ENCODE measurements at places on chromosomes 4 and X.

DNA sequence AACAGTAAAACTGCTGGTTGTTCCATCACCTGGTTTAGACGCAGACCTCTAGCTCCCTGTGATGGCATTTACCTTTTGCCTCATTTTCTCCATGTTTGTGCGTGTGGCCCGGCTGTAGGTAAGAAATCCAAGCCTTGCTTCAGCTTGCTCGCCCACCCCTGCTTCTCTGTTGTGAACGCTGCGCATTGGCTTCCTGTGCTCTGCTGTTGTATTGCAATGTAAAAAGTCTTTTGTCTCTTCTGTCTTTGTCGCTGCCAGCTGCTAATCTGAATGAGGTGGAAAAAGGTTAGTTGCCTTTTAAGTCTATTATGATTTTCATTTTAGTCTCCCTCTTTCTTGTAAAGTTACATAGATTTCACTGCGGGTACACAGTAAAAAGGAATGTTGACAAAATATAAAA lies 127.3 kb upstream of the PACRGL start:
- no peak for DNase-seq

DNA sequence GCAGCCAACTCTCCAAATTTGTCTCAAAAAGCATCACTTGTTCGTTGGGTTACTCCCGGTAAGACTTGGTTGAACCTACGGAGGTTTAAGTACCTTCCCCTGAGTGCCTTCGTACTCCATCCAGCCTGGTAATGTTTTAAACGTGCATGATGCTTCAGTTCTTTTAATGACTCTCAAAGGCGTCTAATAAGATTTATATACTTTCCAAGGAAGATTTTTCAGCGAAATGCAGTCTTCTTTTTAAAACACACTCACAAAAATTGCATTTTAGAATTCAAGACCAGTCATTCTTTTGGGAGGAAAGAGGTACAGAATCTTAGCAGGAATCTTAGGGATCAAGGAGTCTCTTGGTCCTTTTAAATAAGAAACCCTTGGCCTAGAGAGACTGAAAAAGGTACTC lies 430 bp upstream of the TRPC3 start:
- DNase-seq, result no peak

GRCh38 chr4:112510291-112511092 lies 5.5 kb downstream of the NEUROG2 start:
- DNase-seq, result no peak

- no peak for DNase-seq
Measured at GRCh38 chr4:82036181-82036580, 337.6 kb downstream of the HNRNPD start.

DNA sequence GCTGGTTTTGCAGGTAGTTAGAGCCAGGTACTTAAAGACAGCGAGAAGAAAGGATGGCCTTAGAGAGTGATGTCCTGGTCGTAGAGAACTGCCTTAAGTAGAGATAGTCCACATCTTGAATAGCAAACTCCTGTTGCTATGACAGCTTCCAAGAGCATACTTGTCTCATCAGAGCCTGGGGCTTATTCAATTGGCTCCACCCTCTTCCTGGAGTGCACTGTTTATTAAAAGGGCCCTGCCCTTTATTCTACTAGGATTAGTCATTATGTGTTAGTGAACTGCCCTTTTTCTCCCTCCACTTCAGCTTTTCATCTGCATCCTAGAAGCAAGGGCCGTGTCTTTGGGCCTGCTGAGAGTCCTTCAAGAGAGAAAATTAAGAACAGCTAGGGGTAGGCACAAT lies 94.5 kb upstream of the EOLA2 start:
- DNase-seq, result no peak

DNA sequence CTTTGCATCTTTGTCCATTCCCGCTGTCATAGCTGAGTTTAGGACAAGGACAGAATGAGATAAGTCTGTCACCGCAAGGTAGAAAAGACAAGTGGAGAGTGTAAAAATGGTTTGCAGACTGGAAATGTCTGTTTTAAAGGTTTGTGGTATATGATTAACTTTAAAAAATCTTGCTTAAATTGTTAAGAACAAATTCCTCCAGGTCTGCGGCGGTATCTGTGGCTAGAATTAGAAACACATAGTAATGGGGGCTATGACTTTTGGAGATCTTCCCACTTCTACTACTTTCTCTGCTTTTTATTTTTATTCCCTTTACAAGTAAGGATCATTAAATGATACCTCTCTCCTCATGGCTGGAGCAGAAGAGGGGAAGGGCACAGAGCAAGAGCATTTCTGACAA lies 92.2 kb downstream of the MID1IP1 start:
- DNase-seq, result no peak

DNA sequence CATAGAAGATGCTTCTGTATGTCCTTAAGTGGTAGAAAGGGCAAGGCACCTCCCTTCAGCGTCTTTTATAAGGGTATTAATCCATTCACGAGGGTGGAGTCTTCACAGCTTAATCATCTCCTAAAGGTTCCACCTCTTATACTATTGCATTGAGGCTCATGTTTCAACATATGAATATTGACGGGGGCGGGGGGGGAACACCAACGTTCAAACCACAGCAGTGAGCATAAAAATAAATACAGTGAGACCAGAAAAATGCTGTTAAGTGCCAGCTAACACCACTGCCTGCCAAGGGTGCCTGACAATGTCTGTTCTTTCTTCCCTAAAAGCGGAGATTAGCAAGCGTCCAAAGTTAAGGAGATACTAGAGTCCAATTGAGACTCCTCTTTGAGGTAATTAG lies 323.3 kb downstream of the STK32B start:
- DNase-seq, result no peak

DNA sequence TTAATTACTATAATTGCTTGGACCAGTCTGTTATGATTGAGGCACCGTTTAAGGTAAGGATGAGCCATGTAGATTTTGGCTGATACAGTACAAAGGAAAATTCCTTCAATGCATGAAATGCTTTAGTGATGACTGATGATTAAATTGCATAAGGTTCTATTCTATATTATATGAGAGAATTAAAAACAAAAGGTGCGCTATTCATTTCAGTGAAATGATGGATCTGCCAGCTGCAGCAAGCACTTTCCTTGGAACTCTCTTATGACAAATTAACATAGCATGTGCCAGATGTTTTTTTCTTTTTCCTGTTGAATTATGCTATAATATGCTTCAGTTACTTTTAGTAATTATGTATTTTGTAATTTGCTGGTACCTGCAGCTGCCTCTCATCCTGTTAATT lies 98.5 kb downstream of the JADE1 start:
- DNase-seq, result no peak

- DNase-seq, result no peak
Measured at GRCh38 chr4:121164291-121164690, at the start of gene TNIP3. Gene TNIP3 (minus strand): TSS chr4:121164321. CDS start chr4:121164125, 196 bp downstream.

GRCh38 chr4:152691761-152692160 lies 12.0 kb upstream of the TMEM154 start:
- no peak for DNase-seq

- no peak for DNase-seq
Measured at GRCh38 chr4:138055890-138056289, 186.3 kb downstream of the SLC7A11 start.

- DNase-seq, result no peak
Measured at GRCh38 chr4:41620594-41621256, 82.8 kb downstream of the LIMCH1 start.

Measured in activated T-helper 1 cell treated with Interleukin-2 at 50 U/mL for 16 hours (primary cell).